Tongue (tissue), 3 donors: ENCODE measurements at places on chromosomes 12 and 14. TPM values are rescaled to one million over a fixed set of nuclear protein-coding genes. Genes with fewer than 3 reads are reported as not detected.

Gene DPY19L2
- 19.1 TPM for total RNA-seq

GRCh38 chr12:57085999-57086492, 2.9 kb upstream of the NAB2 start:
- DNase-seq, result peak; percentile 90

Gene TRPV4
- 3.5 TPM for total RNA-seq

Gene NANOG
- not detected for total RNA-seq

DNA sequence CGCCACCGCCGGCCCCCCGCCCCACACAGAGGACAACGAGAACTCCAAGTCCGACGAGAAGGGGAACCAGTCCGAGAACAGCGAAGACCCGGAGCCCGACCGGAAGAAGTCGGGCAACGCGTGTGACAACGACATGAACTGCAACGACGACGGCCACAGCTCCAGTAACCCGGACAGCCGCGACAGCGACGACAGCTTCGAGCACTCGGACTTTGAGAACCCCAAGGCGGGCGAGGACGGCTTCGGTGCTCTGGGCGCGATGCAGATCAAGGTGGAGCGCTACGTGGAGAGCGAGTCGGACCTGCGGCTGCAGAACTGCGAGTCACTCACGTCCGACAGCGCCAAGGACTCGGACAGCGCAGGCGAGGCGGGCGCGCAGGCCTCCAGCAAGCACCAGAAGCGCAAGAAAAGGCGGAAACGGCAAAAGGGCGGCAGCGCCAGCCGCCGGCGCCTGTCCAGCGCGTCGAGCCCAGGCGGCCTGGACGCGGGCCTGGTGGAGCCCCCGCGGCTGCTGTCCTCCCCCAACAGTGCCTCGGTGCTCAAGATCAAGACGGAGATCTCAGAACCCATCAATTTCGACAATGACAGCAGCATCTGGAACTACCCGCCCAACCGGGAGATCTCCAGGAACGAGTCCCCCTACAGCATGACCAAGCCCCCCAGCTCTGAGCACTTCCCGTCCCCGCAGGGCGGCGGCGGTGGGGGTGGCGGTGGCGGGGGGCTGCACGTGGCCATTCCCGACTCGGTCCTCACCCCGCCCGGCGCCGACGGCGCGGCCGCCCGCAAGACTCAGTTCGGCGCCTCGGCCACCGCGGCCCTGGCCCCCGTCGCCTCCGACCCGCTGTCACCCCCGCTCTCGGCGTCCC, 150.9 kb downstream of the EGLN3 start:
- peak; percentile 36 for DNase-seq

GRCh38 chr12:4177262-4177661, 96.3 kb upstream of the CCND2 start:
- DNase-seq, result no peak

DNA sequence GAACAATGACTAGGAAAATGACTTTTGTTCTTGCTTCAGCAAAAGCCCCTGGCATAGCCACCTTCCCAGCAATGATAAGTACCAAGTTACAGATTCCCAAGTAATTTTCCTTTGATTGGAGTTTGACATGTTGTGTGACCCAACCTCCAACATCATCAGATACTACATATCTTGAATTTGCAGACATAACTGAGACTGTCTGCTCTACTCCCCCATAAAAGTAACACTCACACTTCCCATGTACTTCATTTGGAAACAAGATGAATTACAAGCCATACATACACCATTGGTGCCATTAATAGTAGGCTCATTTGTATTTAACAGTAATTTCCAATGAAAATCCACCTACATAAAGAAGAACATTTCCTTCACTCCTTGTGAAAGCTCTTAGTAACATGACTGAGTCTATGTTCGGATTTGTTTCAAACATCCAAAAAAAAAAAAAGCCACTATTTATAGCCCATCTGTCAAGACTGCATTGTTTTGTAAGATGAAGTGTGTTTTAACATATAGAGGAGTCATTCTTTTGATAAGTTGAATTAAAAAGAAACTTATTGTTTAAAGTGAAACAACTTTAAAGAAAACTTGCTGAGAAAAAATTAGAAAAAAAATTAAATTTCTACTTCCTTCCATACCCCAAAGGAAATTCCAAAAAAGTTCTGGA, 12.0 kb upstream of the SLCO1A2 start:
- DNase-seq, result no peak

- no peak for DNase-seq
Measured at GRCh38 chr14:94395888-94396574, 7.6 kb upstream of the SERPINA1 start.

- no peak for DNase-seq
Measured at GRCh38 chr12:130795906-130796305, 43.1 kb downstream of the STX2 start.

GRCh38 chr12:6432991-6433390, 11.8 kb upstream of the CD27 start:
- DNase-seq, result no peak

GRCh38 chr12:6604259-6605029, 2.7 kb downstream of the CHD4 start:
- no peak for DNase-seq

- no peak for DNase-seq
Measured at GRCh38 chr12:67915335-67915851, 73.9 kb upstream of the IFNG-AS1 start.

DNA sequence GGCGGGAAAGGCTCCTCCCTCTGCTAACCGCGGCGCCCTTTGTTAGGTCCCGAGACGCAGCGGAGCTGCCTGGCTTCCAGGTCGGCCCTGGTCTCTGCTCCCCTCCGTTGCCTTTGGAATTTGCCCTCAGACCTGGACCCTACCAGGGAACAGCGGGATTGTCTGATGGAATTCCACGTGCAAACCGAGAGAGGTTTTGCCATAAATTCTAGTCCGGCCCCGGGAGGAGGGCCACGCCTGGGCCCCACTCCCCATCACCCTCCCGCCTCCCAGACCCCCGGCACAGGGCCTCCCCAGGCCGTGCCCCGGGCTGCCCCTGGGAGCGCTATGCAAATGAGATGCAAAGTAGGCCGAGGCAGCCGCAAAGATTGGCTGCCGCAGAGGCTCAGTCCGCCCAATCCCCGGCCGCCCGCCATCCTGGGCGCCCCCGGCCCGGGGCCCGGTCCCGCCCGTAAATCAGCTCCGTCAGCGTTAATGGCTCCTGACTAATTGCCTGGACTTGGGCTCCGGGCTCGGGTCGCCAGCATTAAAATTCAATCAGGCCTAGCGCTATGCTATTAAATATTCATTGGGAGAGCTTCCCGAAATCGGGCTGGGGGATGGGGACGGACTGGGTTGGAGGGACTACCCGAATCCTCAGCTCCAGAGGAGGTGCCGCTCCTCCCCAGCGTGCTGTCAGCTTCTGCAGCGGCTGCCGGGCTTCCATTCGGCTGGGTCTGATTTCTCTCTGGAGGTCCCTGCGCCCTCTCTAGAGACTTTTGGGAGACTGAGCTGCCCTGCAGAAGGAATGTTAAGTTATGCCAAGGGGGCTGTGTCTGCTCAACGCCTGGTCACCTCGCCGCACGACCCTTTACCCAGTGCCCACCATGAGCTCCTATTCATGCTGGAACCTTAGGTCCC, 15.7 kb upstream of the FIGNL2 start:
- DNase-seq, result peak; percentile 70
